Smooth muscle cell of bladder (primary cell): ENCODE measurements at places on chromosomes 2 and 18. TPM values are rescaled to one million over a fixed set of nuclear protein-coding genes. Genes with fewer than 3 reads are reported as not detected.

Gene MYO7B
- total RNA-seq: not detected in 2 replicates

Gene FRZB
- 0.09 TPM in 1 of 2 replicates, not detected in the other for total RNA-seq

Gene OR6B2
- total RNA-seq: not detected in 2 replicates

Gene ST6GAL2
- total RNA-seq: under 0.01 and 1.1 TPM in 2 replicates

Gene ADAM17
- total RNA-seq: 54.3 and 58.5 TPM in 2 replicates

Gene ATP6V1C2
- under 0.01 TPM in 1 of 2 replicates, not detected in the other for total RNA-seq
